ENCODE measurements at places on chromosomes 6 and 20.

GRCh38 chr6:100382031-100382430, 82.7 kb downstream of the SIM1 start:
- no peak for DNase-seq
- H3K4me3 ChIP-seq = no peak overlapping the region
- no peaks in the 10 kb centered on the region for H3K36me3 ChIP-seq

DNA sequence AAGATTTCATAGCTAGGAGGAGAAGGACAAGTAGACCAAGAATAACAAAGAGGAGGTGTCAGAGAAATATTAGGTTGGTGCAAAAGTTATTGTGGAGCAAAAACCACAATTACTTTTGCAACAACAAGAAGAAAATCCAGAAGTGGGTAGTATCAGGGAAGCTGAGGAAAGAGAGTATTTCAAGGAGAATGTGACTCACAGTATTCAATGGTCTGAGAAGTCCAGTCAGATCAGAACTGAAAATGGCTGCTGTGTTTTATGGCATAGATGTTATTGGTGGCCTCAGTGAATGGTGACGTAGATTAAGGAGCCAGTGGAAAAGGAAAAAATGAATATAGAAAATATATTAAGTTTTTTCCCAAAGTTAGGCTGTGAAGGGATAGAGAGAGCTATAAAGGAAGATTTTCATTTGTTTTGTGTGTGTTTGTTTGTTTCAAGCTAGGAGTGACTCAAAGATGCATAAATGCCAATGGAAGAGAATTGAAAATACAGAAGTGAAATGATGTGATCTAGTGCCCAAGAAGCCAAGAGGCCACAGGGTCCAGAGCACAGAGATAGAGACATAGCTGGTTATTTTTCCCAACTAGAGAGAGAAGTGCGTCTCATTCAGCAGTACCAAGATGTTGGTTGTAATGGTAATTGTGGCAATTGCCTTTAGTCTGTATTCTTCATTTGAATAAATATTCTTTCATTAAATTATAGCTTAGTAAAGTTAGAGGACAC, 112.8 kb downstream of the ADTRP start:
- H3K4me1 ChIP-seq = no peaks in the 10 kb centered on the region
- no peak overlapping the region for H3K27ac ChIP-seq
- no peak for DNase-seq

GRCh38 chr6:158431560-158431959, 119.3 kb downstream of the TULP4 start:
- no peak for DNase-seq
- no peak overlapping the region for H3K27ac ChIP-seq
- H3K4me3 ChIP-seq = no peak overlapping the region
- no peaks in the 10 kb centered on the region for H3K4me1 ChIP-seq
- no peaks in the 10 kb centered on the region for H3K36me3 ChIP-seq
- H3K27me3 ChIP-seq = no peaks in the 10 kb centered on the region

DNA sequence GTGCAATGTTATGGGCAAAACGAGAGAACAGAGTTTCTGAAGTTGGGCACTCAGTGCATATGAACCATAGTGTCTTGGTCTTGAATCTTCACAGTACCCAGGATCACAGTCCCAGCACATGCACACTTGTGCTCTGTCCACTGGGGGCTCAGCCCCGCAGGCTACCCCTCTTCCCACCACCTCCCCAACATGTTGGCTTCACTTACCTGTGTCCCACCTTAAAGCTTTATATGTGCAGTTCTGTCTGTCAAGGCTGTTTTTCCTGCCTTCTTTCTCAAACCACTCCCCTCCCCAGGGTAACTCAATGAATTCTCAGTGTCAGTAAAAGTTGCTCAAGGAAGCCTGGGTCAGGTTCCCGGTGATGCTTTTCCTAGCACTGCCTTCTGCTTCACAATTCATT, 129.9 kb downstream of the DOK5 start:
- no peak overlapping the region for H3K27ac ChIP-seq
- no peaks in the 10 kb centered on the region for H3K36me3 ChIP-seq
- H3K27me3 ChIP-seq = no peaks in the 10 kb centered on the region
- no peak overlapping the region for H3K4me3 ChIP-seq
- no peak for DNase-seq
- no peaks in the 10 kb centered on the region for H3K4me1 ChIP-seq

GRCh38 chr6:16064671-16065072, 64.2 kb upstream of the MYLIP start:
- no peaks in the 10 kb centered on the region for H3K36me3 ChIP-seq
- H3K27ac ChIP-seq = no peak overlapping the region
- DNase-seq = no peak
- no peak overlapping the region for H3K4me3 ChIP-seq
- no peaks in the 10 kb centered on the region for H3K27me3 ChIP-seq
- no peaks in the 10 kb centered on the region for H3K4me1 ChIP-seq

DNA sequence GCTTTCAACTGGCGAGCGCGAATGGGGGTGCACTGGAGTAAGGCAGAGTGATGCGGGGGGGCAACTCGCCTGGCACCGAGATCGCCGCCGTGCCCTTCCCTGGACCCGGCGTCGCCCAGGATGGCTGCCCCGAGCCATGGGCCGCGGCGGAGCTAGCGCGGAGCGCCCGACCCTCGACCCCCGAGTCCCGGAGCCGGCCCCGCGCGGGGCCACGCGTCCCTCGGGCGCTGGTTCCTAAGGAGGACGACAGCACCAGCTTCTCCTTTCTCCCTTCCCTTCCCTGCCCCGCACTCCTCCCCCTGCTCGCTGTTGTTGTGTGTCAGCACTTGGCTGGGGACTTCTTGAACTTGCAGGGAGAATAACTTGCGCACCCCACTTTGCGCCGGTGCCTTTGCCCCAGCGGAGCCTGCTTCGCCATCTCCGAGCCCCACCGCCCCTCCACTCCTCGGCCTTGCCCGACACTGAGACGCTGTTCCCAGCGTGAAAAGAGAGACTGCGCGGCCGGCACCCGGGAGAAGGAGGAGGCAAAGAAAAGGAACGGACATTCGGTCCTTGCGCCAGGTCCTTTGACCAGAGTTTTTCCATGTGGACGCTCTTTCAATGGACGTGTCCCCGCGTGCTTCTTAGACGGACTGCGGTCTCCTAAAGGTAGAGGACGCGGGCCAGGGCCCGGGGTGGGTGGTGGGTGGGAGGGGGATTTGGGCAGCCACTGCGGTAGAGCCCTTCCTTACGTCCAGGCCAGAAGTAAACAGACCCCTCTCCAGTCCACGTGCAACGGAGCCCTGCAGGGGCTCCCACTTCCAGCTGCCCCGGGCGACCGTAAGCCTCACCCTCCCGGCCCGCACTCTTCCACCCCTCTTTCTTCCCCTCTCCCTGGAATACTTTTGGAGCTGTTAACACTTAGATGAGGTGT, 998 bp downstream of the BMP2 start:
- peak overlapping the region; percentile 90 for H3K27ac ChIP-seq
- peaks cover 32% of the 10 kb centered on the region for H3K4me1 ChIP-seq
- peak; percentile 68 for DNase-seq
- peak overlapping the region; percentile 90 for H3K4me3 ChIP-seq
- H3K36me3 ChIP-seq = no peaks in the 10 kb centered on the region

DNA sequence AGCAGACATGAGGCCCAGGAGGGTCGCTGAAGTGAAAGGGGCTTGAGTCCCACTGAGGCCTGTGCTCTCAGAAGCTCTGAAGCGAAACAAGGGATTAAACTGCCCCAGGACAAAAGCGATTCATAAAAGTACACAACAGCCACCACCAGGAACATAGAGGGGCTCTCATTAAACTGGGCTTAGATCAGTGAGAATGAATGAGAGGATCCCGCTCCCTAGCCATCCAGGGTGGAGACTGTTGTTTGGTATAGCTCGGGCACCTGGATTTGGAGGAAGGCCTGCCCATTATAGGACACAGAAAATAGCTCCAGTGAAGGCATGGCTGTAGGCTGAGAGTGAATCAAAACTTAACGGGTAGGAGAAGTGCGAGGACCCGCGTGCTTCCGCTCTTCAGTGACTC, 91.6 kb upstream of the TAB2 start:
- DNase-seq = no peak
- H3K27me3 ChIP-seq = no peaks in the 10 kb centered on the region
- no peaks in the 10 kb centered on the region for H3K36me3 ChIP-seq
- no peak overlapping the region for H3K27ac ChIP-seq
- H3K4me3 ChIP-seq = no peak overlapping the region

GRCh38 chr6:31493875-31494694, 3.9 kb upstream of the MICB start:
- peak overlapping the region; percentile 53 for H3K4me3 ChIP-seq
- no peaks in the 10 kb centered on the region for H3K36me3 ChIP-seq
- H3K4me1 ChIP-seq = peaks cover 40% of the 10 kb centered on the region
- DNase-seq = peak; percentile 95
- H3K27me3 ChIP-seq = no peaks in the 10 kb centered on the region

DNA sequence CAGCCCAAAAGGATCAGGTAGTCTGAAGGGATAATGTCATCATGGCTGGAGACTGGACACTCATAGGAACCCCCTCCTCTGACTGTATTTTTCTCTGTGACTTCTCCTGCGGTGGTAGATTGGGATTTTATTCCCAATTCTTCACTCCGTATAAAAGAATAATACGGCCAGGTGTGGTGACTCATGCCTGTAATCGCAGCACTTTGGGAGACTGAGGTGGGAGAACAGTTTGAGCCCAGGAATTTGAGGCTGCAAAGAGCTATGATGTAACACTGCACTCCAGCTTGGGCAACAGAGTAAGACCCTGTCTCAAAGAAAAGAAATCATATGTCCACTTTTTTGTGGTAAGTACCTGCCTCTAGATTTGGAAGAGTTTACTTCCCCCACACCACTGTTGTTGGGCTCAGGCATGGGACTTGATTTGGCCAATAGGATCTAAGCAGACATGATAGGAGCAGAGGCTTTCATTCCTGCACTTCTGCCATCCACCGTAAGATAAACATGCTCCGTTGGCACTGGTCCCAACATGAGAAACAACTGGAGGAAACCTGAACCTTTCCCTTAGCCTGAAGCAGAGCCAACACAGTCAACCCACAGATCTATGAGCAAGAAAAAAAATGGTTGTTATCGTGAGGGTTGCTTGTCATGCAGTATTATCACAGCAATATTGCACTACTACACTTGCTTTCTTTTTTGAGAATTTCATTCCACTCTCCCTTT, 82.0 kb downstream of the JPH2 start:
- no peak overlapping the region for H3K4me3 ChIP-seq
- no peak overlapping the region for H3K27ac ChIP-seq
- no peak for DNase-seq
- H3K27me3 ChIP-seq = peaks cover 4% of the 10 kb centered on the region
- no peaks in the 10 kb centered on the region for H3K36me3 ChIP-seq
- no peaks in the 10 kb centered on the region for H3K4me1 ChIP-seq

DNA sequence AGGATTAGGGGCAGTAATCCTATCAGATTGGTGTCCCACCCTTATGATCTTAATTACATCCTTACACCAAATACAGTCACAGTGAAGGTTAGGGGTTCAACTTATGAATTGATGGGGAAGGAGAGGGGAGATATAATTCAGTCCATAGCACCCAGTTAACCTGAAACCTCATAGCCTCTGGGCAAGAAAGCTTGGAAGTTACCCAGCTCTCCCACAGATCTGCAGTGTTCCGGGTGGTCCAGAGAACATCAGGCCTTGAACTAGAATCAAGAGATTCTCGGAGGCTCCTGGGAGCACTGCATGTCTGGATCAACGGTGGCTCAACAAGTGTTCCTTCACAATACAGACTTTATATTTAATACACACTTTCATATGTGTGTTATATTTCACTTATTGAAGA, 392.6 kb upstream of the MARCKS start:
- no peak for DNase-seq
- H3K27ac ChIP-seq = no peak overlapping the region
- no peaks in the 10 kb centered on the region for H3K36me3 ChIP-seq
- H3K4me3 ChIP-seq = no peak overlapping the region
- H3K27me3 ChIP-seq = no peaks in the 10 kb centered on the region

DNA sequence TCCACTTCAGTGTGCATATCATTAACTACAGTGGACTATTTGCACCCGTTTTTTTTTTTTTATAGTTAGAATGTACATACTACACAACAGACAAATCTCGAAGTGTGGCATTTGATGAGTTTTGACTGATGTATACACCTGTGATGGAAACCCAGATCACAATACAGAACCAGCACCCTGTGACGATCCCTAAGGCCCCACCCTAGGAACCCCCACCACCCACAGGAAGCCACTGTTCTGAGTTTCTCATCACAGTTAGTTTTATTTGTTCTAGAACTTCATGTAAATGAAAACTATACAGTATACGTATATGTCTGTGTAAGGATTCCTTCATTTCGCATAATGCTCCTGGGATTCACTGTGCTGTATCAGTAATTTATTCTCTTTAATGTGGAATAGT, 102.8 kb downstream of the IRF4 start:
- no peaks in the 10 kb centered on the region for H3K36me3 ChIP-seq
- no peaks in the 10 kb centered on the region for H3K27me3 ChIP-seq
- H3K4me1 ChIP-seq = no peaks in the 10 kb centered on the region
- H3K27ac ChIP-seq = no peak overlapping the region

- H3K4me1 ChIP-seq = no peaks in the 10 kb centered on the region
- no peak overlapping the region for H3K27ac ChIP-seq
- no peaks in the 10 kb centered on the region for H3K27me3 ChIP-seq
Measured at GRCh38 chr20:60237981-60238380, 279.8 kb downstream of the CDH26 start.

GRCh38 chr6:30007132-30007764, 53.8 kb upstream of the POLR1H start:
- H3K4me1 ChIP-seq = peaks cover 9% of the 10 kb centered on the region
- DNase-seq = no peak
- peak overlapping the region; percentile 45 for H3K4me3 ChIP-seq
- H3K27ac ChIP-seq = no peak overlapping the region
- H3K27me3 ChIP-seq = no peaks in the 10 kb centered on the region

- H3K4me3 ChIP-seq = no peak overlapping the region
- no peak overlapping the region for H3K27ac ChIP-seq
- no peaks in the 10 kb centered on the region for H3K4me1 ChIP-seq
- DNase-seq = no peak
- no peaks in the 10 kb centered on the region for H3K36me3 ChIP-seq
- no peaks in the 10 kb centered on the region for H3K27me3 ChIP-seq
Measured at GRCh38 chr20:61407561-61407960, 155.5 kb downstream of the CDH4 start.

DNA sequence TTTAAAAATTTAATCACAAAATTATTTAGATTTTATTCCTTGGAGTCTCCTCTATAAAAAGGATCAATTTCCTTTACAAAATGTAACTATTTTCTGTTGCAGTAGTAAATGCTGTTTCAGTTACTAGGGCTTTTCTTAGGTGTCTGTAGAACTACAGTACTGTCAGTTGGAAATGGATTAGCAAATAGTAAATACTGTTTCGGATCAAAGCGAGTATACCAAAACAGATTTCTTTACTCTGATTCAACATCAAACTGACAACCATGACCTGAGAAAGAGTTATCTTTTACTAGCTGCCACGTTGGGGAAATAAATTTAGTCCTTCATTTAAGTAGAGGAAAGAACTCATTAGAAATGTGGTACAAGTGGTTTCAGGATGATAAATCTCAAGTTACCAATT, 172.5 kb downstream of the HS3ST5 start:
- no peaks in the 10 kb centered on the region for H3K27me3 ChIP-seq
- H3K36me3 ChIP-seq = no peaks in the 10 kb centered on the region
- no peaks in the 10 kb centered on the region for H3K4me1 ChIP-seq
- no peak overlapping the region for H3K4me3 ChIP-seq

- H3K27ac ChIP-seq = no peak overlapping the region
- no peaks in the 10 kb centered on the region for H3K4me1 ChIP-seq
- H3K4me3 ChIP-seq = no peak overlapping the region
- no peaks in the 10 kb centered on the region for H3K27me3 ChIP-seq
Measured at GRCh38 chr20:58810116-58810878, 40.4 kb downstream of the GNAS-AS1 start.

- H3K27ac ChIP-seq = no peak overlapping the region
- H3K4me3 ChIP-seq = no peak overlapping the region
- H3K36me3 ChIP-seq = no peaks in the 10 kb centered on the region
- no peaks in the 10 kb centered on the region for H3K27me3 ChIP-seq
- no peak for DNase-seq
Measured at GRCh38 chr6:149899926-149900619, 2.2 kb upstream of the RAET1E start.

Data from Peyer's patch (tissue), 4 donors.